H1 (cell line): ENCODE measurements at places on chromosomes 4 and X. TPM values are rescaled to one million over a fixed set of nuclear protein-coding genes. Genes with fewer than 3 reads are reported as not detected.

AKAP14 gene
- 0.77 and 0.79 TPM in 2 replicates for polyA plus RNA-seq

EVC gene
- polyA plus RNA-seq, result 2.6 and 5.1 TPM in 2 replicates

LEF1 gene
- 3.6 and 5.2 TPM in 2 replicates for polyA plus RNA-seq

CCDC110 gene
- 0.33 and 0.36 TPM in 2 replicates for polyA plus RNA-seq

MAGEA2B gene
- polyA plus RNA-seq, result 1.3 and 1.6 TPM in 2 replicates

XAGE1A gene
- polyA plus RNA-seq, result not detected in 2 replicates

NLGN3 gene
- polyA plus RNA-seq, result 12.0 and 15.0 TPM in 2 replicates

CDX4 gene
- polyA plus RNA-seq, result 1.8 and 2.3 TPM in 2 replicates
